ENCODE measurements at places on chromosomes 12 and 14.

DNA sequence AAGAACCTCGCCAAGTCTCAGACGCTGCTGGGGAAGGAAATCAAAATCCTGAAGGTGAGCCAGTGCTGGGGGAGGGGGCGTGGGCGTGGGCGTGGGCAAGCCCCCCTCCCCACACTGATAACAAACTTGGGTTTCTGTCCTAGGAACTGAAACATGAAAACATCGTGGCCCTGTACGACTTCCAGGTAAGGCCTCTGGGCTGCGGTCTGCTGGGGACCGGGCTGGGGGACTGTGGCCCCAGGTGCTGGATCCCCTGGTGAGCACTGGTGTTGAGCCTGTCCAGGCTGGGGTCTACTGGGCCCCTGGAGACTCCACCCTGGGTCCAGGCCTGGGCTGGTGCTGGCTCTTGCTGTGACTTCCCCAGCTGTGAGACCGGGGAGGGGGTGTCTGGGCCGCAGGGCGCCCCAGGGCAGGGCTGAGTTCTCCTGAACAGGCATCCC is 1.2 kb downstream of the ULK1 start:
- DNase-seq = no peak

DNA sequence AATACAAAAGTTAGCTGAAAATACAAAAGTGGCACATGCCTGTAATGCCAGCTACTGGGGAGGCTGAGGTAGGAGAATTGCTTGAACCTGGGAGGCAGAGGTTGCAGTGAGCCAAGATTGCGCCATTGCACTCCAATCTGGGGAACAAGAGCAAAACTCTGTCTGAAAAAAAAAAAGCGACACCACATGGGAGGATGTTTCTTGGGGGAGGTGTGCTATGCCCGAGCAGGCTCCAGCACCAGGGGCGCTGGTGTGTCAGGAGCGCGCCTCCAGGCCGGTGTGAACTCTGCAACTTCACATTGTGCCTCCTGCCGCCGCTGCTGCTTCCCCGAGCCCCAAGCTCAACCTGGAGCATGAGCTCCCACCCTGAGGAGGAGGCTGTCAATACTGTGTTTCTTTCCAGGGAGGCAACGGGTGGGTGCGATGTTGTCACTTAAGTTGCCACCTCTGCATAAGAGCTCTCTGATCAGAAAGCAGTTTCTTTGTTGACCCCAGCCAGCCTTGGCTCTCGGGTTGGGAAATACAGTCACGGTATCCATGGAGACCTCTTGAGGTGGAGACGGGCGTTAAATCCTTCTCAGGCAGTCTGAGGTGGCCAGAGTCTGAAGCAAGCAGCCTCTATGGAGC is 18.9 kb downstream of the DEGS2 start:
- DNase-seq = peak; percentile 73

- DNase-seq = no peak
These were observed 215.4 kb upstream of the DIO2 start for GRCh38 chr14:80426683-80427082.

- no peak for DNase-seq
These were observed 35.5 kb downstream of the BORCS5 start for GRCh38 chr12:12392413-12392812.

- no peak for DNase-seq
These were observed 116.9 kb upstream of the PWP1 start for GRCh38 chr12:107568718-107569117.

DNA sequence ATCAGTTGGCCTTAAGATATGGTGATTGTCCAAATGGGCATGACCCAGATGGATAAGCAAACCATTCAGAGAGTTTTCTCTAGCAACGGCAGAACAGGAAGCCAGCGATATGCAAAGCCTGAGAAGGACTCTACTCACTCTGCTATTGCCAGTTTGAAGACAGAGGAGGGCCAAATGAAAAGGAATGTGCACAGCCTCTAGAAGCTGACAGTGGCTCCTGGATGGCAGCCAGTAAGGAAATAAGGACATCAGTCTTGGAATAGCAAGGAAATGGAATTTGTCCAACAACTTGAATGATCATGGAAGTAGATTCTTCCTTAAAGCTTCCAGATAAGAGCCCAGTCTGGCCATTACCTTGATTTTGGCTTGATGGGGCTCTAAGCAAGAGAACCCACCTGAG is 60.0 kb downstream of the TMTC2 start:
- no peak for DNase-seq

DNA sequence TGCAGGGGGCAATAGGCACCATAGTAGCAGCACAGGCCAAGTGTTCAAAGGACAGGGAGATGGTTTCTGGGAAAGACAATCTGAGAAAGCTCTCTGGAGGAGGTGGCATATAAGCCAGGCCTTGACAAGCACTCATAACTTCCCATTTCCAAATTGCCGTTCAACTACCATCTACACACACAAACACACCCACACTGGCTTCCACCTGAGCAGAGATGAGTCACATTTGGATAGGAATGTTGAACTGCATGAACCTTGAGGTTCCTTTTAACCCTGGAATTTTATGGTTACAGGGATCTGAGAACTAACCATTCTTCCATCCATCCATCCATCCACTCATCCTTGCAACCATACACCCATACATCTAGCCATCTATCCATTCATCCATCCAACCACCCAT is 86.6 kb downstream of the KSR2 start:
- DNase-seq = no peak

GRCh38 chr12:123726244-123726643 is 14.1 kb downstream of the ATP6V0A2 start:
- DNase-seq = no peak

DNA sequence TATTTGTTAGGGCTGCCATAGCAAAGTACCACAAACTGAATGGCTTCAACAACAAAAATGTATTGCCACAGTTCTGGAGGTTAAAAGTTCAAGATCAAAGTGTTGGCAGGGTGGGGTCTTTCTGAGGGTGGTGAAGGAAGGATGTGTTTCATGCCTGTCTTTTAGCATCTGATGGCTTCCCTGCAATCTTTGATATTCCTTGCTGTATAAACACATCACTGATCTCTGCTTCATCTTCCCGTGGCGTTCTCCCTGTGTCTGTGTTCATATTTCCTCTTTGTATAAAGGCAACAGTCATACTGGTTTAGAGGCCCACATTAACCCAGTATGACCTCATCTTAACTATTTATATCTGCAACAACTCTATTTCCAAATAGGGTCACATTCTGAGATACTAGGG is 167.5 kb downstream of the BTG1 start:
- DNase-seq = no peak

DNA sequence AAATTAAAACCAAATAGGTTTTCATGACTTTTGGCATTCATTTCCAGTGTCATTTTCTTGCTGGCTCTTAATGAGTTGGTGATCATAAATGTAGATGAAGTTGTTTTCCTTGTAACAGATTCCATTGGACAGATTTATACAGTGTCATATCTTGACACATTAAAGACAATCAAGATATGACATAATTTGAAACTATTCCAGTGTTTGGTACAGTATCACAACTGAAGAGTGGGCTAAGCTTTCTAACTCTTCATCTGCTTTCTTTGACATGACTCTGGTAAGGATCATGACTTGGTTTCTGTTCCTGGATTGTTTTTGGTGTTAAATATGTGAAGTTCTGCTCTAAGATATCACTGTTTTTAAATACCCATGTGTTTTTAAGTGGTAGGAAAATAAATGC is 289.6 kb downstream of the NAV3 start:
- DNase-seq = no peak

- DNase-seq = no peak
These were observed 6.3 kb upstream of the CTDSP2 start for GRCh38 chr12:57852620-57853500.

GRCh38 chr14:104352493-104353220 is 214.3 kb downstream of the KIF26A start:
- no peak for DNase-seq

GRCh38 chr12:122874081-122874480 is 21.8 kb downstream of the VPS37B start:
- no peak for DNase-seq

- no peak for DNase-seq
These were observed 480.4 kb upstream of the NOVA1 start for GRCh38 chr14:27078191-27078590.

- DNase-seq = no peak
These were observed 27.7 kb downstream of the ARID2 start for GRCh38 chr12:45757172-45757571.

- DNase-seq = peak; percentile 86
These were observed 208.3 kb downstream of the EXOC5 start for GRCh38 chr14:57060276-57060955.

GRCh38 chr14:49363821-49364751 is 222.1 kb downstream of the RPS29 start:
- DNase-seq = no peak

- DNase-seq = no peak
These were observed 338.9 kb downstream of the C12orf50 start for GRCh38 chr12:87690236-87690810.

DNA sequence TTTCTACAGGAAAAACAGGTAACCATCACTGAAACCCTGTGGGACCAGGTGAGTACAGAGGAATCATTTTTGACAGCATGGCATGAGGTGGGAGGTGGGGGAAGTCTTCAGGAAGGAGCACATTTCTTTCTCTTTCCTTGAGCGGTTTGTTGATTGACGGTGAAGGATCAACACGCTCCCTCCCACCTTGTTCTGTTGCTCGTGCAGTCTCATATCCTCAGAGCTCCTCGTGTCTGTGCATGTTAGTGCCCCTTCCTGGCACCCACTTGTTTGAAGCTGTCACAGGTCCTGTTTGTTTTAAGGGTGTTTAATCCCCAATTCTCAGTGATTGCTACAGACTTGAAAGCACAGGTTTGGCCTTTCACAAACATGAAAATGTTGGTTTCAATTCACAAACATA is 4.4 kb downstream of the C12orf54 start:
- no peak for DNase-seq

DNA sequence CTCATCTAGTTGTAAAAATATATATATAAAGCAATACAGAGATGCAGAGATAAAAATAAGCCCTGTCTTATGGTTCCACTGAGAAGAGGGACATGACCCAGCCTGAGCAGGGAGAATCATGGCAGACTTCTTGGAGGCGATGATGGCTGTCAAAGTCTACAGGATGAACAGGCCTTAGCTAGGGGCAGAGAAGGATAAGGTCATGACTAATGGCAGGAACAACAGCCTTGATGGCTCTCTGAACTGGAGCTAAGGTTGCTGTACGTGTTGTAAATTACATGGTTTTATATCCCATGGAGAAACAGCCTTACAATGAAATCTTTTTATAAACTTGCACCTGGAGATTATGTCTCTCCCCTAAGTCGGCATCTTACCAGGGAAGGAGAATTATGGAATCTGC is 32.4 kb downstream of the FOXN3 start:
- DNase-seq = no peak

DNA sequence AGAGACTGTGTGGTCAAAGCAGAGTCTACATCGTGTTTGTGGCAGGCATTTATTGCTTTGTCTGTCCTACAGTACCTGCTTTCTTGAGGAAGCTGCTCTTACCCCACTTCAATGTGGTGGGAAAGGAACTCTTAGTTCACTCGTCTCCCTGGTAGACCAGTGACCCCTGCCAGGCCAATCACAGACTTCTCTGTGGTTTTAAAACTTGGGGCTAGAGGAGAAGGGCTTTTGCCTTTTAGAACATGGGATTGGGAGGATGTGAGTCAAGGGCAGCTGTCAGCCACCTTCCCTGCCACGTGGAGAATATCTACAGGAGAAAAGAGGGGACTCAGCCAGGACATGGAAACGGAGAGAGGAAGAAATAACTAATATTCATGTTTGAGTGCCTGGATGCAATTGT is 36.8 kb upstream of the TMED10 start:
- DNase-seq = no peak

DNA sequence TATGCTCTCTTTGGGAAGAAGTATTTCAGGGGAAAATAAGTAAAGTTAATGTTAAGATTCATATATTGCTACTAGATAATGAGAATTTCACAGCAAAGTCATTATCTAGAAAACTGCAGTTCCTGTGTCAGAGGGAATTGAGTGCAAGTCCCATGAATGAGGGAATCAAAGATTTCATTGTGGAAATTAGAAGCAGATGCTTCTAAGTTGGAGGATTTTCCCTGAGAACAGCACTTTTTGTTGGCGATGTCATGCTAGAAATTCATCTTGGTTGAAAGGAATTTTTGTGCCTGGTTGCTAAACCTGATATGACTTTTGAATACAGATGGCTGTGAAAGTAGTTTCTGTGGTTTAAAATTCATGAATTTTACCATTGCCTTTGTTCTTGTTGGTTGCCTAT is 25.6 kb downstream of the FRMD6 start:
- peak; percentile 34 for DNase-seq

GRCh38 chr14:76516884-76517283 is 140.9 kb downstream of the ESRRB start:
- no peak for DNase-seq

DNA sequence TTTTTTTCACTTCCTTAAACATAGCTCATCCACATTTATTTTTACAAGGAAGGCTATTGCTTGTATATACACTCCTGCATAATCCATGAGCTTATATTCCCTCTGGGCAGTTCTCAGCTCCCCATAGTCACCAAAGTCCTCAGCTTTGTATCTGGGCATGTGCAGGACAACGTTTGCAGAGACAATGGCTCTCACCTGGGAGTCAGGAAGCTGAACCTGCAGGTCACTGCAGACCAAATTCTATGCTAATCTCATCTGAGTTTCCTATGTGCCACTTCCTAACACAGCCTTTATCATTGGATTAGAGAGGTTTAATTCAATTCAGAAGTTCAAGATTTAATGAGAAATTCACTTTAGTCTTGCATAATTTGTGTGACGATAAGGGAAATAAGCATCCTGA is 131.5 kb downstream of the KCNK10 start:
- DNase-seq = no peak

GRCh38 chr12:88166179-88166578 is 24.1 kb downstream of the TMTC3 start:
- DNase-seq = no peak

DNA sequence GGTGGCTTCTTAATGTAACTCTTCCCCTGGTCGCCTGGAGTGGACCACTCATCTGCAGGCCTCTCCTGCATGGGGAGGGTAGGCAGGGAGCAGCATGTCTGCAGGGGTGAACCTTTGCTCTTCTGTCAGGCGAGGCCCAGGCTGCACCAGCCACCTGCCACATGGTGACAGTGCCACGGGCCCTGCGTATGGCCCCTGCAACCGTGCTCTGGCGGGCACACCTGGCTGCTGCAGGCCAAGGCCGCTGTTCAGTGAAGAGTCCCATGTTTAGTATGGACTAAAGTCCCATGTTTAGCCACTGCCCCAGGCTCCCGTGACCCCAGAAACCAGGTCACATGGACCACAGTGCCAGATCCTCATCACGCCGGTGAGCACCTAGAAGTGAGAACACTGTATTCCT is 187.0 kb downstream of the ADGRD1 start:
- DNase-seq = no peak

- DNase-seq = no peak
These were observed 49.9 kb downstream of the TSPAN8 start for GRCh38 chr12:71107936-71108335.

- DNase-seq = no peak
These were observed 4.4 kb downstream of the PSMA6 start for GRCh38 chr14:35296545-35296944.

All from putamen (tissue), 1 donor.